ENCODE measurements at places on chromosomes 13 and 19. TPM values are rescaled to one million over a fixed set of nuclear protein-coding genes. Genes with fewer than 3 reads are reported as not detected.
A peak's percentile ranks its signal among the peaks of the same experiment; 100 is the strongest.

BEST2 gene
- not detected for polyA plus RNA-seq

PLK5 gene
- polyA plus RNA-seq: 0.14 TPM

CRX gene
- not detected for polyA plus RNA-seq

STAP2 gene
- polyA plus RNA-seq: 8.0 TPM

CYP4F12 gene
- 2.2 TPM for polyA plus RNA-seq

CSNK1G2 gene
- polyA plus RNA-seq: 31.7 TPM

ZNF420 gene
- polyA plus RNA-seq: 12.7 TPM

KANK3 gene
- polyA plus RNA-seq: 12.4 TPM

DOHH gene
- 8.9 TPM for polyA plus RNA-seq

DNA sequence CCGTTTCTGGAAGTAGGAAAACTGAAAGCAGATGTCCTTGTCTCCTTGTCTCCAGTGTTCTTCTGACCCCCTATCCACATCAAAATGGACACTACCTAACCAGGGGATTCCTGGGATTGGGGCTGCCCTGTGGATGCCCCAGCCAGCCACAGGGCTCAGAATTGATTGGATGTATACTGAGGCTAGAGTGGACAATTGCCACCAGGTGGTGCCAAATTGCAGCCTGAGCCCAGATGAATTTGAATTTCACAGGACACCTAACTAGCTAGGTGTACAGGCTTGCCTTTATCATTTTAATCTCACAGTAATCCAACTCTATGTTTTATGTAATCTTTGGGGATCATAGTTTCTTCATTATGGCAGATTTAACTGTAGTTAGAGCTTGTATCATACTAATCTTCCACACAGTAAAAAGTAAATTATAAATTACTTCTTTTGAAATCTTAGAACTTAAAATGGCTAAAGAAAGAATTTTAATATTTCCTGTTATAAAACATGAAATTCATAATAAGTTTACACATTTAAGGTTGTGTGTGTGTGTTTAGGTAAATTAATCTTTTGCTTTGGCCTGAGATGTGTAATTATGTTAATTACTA, 58.0 kb downstream of the PIBF1 start:
- DNase-seq: peak; percentile 33

DNA sequence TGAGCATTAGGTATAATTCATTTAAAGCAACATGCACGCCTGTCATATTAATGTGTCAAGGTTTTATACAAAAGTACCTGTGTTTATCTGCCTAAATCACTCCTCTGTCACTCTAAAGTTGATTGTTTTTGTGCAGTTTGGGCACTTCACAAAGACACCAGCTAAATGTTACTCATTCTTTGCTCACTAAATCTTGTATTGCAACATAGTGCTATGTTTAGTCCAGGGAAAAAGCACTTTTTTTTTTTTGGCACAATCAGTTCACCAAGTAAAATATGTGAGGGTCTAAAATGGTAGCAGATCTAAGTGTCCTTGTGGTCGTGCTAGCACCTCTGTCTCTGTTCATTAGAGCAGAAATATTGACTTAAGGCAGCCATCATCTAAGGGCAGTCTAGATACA, 2526.7 kb upstream of the PCDH20 start:
- DNase-seq: no peak

- DNase-seq: no peak
These were observed 297.2 kb downstream of the DCT start for GRCh38 chr13:94182185-94182761.

DNA sequence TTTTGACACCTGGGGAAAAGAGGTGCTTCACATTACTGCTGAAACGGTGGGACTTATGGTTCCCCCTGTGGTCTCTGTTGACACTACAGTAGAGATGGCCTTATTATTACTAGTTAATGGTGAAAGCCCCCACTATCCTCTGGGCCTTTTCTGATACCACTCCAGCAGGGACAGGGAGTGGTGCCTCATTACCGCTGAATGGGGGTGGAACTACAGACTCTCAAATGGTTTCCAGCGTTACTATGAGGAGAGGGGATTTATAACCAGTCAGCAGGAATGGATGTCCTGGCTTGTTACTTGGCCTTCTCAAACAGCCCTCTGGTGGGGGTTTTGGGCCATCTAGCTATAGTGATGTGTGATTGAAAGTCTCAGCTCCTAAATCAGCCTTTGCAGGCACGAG, 96.7 kb upstream of the DIAPH3 start:
- no peak for DNase-seq

- no peak for DNase-seq
These were observed 4.9 kb upstream of the ZSWIM4 start for GRCh38 chr19:13790354-13790753.

GRCh38 chr13:104594806-104595205, 1528.6 kb upstream of the SLC10A2 start:
- no peak for DNase-seq

GRCh38 chr13:90447734-90448101, 899.8 kb upstream of the MIR17HG start:
- peak; percentile 41 for DNase-seq

DNA sequence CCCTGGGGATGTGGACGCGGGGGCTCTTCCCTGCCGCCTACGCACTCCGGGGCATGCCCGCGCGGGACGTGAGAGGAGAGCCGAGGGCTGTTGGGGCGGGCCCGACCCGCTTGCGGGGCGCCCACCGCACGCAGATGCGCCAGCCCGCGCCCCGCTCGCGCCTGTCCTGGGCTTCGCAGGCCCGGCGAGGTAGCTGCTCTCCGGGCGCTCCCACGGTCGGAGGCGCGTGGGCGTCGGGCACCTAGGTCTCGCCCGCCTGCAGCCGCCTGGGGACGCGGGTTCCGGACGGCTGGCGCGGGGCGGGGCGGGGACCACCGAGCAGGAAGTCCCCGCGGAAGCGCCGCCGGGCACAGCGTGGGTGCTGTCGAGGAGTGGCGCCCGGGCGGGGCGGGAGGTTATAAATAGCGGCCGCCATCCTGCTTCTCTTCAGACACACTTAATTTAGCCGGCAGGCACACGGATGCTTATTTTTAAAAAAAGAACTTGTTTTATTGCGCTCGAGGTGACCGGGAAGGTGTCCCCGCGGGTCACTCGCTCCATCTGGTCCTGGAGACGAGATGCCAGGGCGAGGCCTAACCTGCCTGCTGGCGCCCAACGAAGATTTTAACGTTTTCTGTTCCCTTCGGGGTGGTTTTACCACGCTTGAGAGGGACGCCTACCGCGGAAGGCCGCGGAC, 561 bp upstream of the GJA3 start:
- DNase-seq: peak; percentile 18
